Body of pancreas (tissue), 4 donors: ENCODE measurements at places on chromosomes 6 and 20. TPM values are rescaled to one million over a fixed set of nuclear protein-coding genes. Genes with fewer than 3 reads are reported as not detected.
A peak's percentile ranks its signal among the peaks of the same experiment; 100 is the strongest.

SAMD10 gene
- 7.6 TPM for total RNA-seq

ZNF391 gene
- 0.33 TPM for total RNA-seq

- no peak for DNase-seq
Measured at GRCh38 chr20:3270051-3270450, 31.1 kb upstream of the SLC4A11 start.

GRCh38 chr6:137904822-137905617 lies 38.0 kb downstream of the TNFAIP3 start:
- DNase-seq = peak; percentile 33

- DNase-seq = peak; percentile 7
Measured at GRCh38 chr6:45555981-45556771, 178.4 kb upstream of the SUPT3H start.

DNA sequence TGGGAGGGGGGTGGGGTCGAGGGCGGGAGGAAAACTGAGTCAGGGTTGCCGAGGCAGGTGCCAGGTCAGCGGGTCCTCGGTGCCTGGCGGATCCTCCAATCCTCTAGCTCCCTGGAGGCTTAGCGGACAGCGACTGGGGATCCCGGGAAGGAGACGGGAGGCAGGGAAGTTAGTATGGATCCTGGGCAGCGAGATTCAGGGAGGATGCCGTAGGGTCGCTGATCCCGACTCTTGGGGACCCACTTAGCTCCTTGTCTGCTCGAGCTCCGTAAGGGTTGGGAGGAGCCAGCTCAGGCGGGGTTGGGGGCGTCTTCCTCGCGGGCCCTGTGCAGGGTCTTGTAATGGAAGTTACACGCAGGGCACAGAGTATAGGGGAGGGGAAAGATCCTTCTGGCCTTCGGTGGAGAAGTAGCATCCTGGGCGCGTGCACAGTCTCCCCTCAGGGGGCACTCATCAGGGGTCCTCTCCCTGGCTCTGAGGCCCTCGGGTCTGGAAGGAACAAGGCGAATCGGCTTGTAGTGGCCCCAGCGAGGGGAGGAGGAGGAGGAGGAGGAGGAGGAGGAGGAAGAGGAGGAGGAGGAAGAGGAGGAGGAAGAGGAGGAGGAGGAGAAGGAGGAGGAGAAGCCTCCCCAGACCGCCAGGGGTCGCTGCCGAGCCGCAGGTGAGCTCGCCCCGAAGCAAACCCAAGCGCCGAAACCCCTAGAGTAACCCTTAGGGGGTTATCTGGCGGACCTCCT lies 6.4 kb upstream of the SLC12A5 start:
- DNase-seq = peak; percentile 68

DNA sequence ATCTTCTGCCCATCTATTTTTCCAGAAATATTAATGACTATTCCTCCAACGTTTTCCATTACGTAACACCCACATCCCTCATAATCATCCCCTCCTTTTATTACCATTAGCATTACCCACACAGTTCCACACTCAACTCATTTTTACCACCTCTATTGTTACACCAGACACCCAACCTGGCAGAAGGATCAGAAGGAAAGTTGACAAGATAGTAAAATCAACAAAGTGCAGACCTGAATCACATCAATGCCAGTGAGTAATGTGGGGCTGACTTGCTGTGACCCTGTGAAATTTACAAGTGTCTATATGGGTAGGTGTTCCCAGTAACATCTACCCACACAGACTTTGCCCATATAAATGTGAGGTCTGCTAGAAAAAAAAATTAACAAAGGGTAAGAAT lies 568.2 kb downstream of the MAFB start:
- no peak for DNase-seq

- no peak for DNase-seq
Measured at GRCh38 chr6:166476061-166476591, 93.4 kb upstream of the MPC1 start.

GRCh38 chr6:111605100-111605751 lies 452 bp downstream of the TRAF3IP2 start:
- DNase-seq = peak; percentile 71

ADTRP gene
- not detected for total RNA-seq

- no peak for DNase-seq
Measured at GRCh38 chr20:51979226-51979625, 176.9 kb upstream of the SALL4 start.

DNA sequence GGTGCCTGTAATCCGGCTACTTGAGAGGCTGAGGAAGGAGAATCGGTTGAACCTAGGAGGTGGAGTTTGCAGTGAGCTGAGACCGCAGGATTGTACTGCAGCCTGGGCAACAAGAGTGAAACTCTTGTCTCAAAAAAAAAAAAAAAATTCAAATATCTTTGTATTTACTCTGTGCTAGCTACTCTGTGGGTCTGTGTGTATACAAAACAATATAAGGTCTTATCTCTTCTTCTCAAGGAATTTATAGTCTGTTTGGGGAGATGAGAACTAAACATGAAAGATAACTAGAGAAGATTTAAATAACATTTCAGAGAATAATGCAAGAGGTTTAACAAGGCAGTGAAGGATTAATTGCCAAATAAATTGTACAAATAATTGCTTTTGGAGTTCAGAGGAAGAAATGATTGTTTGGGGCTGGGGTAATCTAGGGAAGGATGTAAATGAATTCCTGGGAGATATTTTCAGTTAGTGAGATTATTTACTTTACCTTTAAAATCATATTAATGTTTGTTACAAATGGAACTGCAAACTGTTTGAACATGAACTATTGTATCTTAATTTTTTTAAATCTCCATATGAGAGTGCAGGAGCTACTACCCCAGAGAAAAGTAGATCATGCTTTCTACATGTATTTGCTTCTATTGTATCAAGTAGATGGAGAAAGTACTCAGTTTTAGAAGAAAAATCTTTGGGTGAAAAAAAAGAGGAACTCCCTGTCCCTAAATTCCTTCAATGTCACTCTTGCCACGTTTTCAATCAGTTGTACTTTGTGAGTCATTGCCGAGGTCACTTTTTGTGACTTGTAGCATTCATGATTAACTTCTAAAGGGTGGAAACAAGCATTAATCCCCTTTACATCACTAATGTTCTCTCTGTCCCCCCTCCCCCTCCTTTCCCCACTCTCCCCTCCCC lies 39.0 kb downstream of the NCOA3 start:
- DNase-seq = no peak

DNA sequence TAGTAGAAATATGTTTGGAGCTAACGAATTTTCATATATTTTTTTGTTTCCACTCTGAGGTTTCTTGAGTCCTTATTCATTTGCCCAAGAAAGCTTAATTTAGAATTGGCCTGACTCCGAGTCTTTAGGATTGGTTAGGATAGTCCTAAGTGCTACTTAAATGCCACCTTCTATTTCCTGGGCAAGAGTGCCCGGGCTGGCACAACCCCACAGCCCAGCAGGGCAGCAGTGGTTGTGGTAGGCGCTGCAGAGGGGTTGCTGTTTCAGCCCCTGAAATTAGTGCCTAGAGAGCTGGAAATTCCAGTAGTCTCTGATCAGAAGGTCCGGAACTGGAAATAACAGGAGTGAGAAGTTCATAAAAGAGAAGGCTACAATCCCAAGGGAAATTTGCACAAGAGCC lies 139.4 kb upstream of the TENT5A start:
- no peak for DNase-seq

- DNase-seq = no peak
Measured at GRCh38 chr6:138161088-138161337, 726 bp upstream of the ARFGEF3 start.

MYLIP gene
- total RNA-seq = 13.2 TPM

DNA sequence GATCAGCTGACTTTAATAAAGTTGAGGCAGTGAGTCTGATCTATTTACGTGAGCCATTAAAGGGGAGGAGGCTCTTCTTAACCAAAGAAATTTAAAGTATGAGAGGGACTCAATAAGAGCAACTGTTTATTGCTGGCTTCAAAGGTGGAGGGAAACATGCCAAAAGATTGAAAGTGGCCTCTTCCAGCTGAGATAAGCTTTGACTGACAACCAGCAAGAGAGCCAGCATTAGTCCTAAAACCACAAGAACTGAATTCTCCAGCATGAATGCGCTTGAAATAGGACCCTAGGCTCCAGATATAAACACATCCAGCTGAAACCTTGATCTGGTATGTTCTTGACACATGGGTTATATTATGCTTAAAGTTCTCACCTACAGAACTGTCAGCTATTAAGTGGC lies 123.1 kb upstream of the GJE1 start:
- no peak for DNase-seq

DNA sequence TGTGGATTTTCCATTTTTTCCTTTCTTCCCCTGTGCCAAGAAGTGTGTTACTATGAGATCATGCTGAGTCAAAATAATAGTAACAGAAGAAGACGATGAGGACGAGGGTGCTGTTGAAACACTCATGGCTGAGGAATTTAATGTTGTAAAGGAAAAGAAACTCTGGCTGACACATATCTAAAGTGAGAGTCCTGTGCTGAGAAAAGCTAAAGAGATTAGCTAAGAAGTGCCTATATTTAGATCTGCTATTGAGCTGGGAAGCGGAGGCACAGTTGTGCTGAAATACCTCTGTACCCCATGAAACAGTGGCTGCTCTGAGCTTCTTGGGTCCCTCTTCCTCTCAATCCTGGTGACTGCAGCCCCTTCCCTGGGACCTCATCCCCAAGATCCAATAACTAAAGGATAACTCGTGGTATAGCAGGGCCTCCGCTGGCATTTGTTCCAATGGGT lies 1.1 kb upstream of the SYTL3 start:
- no peak for DNase-seq

GRCh38 chr6:90025523-90026061 lies 131.3 kb downstream of the GJA10 start:
- no peak for DNase-seq

- no peak for DNase-seq
Measured at GRCh38 chr6:124078169-124078568, 274.5 kb downstream of the NKAIN2 start.

- DNase-seq = no peak
Measured at GRCh38 chr20:35952480-35953386, 1.6 kb downstream of the SCAND1 start.

OVOL2 gene
- 3.6 TPM for total RNA-seq

NDUFAF4 gene
- 42.2 TPM for total RNA-seq

- DNase-seq = no peak
Measured at GRCh38 chr20:6388671-6389197, 265.9 kb upstream of the FERMT1 start.

COL21A1 gene
- 4.2 TPM for total RNA-seq

DNA sequence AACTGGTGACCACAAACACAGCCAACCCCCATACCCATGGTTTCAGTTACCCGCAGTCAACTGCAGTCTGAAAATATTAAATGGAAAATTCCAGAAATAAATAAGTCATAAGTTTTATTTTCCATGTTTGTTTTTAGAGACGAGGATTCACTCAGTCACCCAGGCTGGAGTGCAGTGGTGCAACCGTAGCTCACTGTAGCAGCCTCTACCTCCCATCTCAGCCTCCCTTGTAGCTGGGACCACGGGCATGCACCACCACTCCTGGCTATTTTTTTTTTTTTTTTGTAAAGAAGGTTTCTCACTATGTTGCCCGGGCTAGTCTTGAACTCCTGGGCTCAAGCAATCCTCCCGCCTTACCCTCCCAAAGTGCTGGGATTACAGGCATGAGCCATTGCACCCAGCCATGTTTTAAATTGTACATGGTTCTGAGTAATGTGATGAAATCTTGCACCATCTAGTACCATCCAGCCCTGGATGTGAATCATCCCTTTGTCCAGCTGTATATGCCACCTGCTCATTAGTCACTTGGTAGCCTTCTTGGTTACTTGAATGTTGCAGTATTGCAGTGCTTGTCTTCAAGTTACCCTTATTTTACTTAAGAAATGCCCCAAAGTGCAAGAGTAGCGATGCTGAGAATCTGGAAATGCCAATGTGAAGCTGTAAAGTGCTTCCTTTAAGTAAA lies 14.5 kb downstream of the CSNK2A1 start:
- DNase-seq = no peak

DNA sequence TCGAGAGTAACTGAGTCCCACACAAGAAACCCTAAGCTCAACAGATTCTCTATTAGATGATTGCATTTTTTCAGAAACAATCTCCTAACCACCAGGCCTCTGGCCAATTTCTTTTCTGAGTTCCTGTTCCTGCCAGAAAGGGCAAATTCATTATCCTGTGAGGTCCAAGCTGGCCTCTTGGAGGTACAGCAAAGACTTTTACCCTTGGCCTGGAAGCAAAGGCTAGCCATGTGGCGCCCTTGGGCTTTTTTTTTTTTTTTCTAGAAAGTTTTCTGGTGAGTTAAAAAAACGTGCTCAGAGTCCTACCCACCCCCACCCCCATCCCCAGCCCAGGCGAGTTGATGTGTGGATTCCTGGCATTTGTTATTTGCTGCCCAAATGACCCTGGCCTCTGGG lies 59.0 kb upstream of the EEF1A1 start:
- peak; percentile 58 for DNase-seq
